NCI-H1417 (cell line): ENCODE measurements at places on chromosomes 6 and 20.
A peak's percentile ranks its signal among the peaks of the same experiment; 100 is the strongest.

- no peak for DNase-seq
These were observed 291.6 kb downstream of the SOX4 start for GRCh38 chr6:21885111-21885510.

DNA sequence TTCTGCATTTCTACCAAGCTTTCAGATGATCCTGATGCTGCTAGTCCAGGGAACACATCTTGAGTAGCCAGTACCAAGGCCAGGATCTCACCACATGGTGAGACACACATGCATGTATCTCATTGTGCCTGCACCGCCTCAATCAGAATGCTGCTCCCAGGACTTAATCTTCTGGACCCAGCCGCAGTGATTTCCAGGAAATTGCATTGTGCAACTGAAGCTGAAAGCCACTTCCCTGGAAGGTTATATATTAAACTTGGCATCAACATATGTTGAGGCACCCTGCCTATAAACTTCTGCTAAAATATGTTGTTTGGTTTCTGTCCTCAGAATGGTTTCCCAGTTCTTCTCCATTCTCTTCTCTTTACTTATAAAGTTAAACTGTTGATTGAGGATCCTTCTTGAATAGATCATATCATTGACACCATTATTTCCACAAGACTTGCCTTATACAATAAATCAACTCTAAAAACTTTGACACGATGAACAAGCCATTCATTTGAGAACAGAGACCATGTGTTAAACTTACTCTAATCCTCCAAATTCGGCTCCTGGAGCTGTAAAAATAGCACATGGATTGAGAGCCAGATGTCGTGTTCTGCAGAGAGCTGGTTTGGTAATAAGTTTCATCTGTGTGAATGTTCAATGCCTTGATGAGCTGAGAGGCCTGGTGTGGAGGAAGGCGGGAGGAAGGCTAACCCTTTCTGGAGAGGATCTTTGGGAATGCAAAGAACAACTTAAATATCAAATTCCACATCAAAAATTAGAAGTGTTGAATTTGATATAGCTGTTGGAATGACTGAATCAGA lies 65.0 kb upstream of the PCSK2 start:
- DNase-seq: no peak

DNA sequence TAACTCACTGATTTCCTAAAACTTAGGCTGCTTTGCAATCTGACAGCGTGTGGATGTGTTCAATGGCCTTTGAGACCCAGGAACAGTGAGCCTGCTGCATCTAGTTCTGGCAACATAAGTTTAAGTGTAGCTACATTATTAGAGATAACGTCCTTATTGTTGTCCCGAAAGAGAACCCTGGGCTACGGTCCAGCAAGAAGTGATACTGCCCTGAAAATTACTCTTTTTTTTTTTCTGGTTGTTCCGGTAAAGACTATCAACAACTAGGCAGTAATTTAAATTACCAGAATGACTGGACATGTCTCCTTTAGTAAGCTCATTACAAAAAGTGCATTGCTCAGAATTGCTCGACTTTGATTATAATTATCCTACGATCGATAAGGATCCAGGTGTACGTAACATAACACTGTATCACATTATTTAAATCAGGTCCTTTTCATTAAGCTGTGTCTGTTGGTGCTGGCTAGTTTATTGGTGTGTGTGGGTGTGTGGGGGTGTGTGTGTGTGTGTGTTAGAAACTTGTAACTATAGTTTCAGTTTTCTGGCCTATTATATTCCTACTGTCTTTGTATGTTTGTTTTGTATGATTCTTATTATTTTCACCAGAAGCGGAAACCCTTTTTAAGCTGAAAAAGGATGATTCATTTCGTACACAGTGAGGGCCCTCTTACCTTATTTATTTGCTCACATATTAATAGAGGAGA lies 3.0 kb downstream of the TSHZ2 start:
- DNase-seq: no peak

DNA sequence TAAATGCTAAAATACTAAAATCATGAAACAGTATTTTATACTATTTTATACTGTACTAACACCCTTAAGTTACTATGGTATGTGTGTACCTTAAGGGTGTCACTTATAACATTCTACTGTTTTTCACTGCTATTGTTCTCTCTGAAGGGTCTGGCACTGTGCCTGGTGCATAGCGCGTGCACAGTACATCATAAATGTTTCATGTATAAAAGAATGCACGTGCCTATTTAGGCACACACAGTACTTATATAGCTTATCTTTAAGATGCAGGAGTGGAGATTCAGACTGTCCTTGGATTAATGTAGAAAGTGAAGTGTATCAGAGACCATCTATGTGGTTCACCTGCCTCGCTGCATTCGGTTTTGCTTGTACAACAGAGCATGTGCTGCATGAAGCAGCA lies 64.0 kb upstream of the SGK1 start:
- DNase-seq: no peak

DNA sequence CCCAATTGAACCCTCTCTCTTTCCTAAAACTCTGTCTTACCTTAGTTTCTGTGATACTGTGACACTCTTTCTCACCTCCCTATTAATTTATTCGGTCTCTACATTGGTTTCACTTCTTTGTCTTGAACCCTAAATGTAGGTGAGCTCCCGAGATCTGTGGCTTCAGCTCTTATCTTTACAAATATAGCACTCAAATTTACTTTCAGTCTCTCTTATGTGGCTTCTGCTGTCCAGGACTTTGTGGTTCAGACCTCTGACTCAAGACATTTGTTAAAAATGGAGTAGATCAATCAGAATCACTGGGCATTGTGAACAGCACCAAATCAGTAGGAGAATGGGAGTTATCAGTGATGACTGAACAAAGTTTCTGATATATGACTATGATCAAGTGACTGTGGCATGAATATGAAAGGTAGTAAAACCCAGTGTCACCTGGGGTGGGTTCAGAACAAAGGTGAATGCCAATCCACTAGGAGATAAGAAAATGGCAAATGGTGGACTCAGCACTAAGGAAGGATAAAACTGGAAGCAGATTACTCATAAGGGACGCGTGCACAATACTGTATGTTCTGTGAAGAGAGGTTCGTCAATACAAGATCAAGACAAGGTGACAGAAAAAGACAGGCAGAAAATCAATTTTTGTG lies 27.2 kb downstream of the IL17F start:
- DNase-seq: no peak

DNA sequence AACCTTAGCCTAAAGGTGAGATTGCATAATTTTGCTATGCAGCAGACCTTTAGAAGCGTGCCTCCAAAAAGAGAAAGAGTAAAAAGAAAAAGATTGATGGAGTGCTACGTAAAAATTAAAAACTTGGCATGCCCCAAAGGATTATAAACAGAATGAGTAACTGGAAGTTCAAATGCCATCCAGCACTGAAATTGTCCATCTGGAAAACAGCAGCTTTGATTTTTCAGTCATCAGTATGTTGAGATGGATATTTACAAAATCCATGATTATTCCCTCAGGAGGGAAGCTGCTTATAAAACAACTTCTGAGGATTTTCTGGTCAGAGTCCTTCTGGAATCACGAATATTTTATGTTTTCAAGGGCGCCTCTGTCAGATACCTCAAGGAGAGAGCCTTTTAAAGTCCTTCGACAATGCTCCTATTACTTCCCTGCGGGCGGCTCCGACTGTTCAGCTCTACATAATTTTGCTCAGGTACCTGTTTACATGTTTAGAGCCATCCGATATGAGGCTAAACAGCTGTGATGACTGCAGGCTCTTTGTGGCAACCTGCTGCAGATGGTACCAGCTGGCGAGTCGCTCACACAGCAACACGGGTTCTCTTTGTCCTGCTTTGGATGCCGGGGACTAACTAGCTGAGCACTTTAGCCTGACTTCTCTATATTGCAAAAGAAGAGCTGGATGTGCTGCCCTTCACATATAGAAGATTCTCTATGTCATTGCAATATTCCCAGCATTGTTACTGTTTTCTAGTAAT lies 83.3 kb downstream of the RCAN2 start:
- DNase-seq: no peak

- DNase-seq: no peak
These were observed 22.4 kb downstream of the ZMYND8 start for GRCh38 chr20:47334022-47334551.

GRCh38 chr20:63577317-63577894 lies 3.4 kb upstream of the HELZ2 start:
- DNase-seq: no peak

GRCh38 chr6:22020299-22021003 lies 276.4 kb downstream of the PRL start:
- no peak for DNase-seq

DNA sequence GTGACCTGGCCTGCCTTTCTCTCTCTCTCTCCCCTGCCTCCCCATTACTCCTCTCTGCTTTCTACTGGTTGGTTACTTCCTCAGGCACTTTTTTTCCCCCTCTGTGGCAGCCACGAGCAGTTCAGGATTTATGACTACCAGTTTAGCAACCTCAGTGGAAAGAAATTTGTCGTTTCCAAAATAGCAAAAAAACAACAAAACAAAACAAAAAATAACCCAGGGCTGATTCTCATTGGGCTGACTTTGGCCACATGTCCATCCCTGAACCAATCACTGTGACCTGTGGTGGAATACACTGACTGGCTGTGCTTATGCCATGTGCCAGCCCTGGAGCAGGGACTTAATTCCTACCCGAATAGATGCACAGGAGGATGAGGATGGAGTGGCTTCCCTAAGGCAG lies 137.4 kb downstream of the TFAP2C start:
- no peak for DNase-seq

DNA sequence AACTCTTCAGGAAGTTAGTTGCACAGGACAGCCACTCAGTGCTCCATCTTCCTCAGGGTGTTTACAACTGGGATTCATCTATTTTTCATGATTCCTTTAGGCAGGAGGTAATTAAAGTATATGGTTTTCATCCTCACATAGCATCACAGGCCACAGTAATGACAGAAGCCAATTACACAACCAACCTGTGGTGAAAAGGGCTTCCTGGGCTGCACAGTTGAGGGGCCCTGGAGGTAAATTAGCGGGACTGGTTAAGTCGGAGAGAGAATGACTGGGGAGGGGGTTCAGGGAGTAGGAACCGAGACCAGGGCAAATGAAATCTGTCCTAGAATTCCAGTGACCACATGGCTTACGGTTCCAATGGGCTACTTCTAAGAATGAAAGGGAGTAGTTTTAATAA lies 37.0 kb downstream of the BAK1 start:
- no peak for DNase-seq

DNA sequence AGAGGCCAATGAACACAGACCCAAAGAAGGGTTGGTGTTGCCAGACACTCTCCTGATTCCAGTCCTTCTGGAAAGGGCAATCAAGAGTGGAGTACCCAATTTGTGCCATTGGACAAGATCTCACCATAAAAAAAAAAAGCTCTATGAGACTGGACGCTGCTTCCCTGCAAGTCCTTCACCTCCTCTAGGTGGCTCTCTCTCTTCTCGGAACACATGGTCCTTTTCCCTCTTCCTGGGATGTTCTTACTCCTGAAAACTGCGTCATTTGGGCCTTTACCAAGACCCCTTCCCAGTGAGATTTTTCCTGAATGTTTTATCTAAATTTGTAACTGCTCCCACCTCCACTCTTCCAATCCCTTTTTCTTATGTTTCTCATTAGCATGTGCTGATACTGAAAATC lies 280.8 kb downstream of the FOXA2 start:
- no peak for DNase-seq

- no peak for DNase-seq
These were observed 175.5 kb downstream of the MYLK4 start for GRCh38 chr6:2575236-2575635.

DNA sequence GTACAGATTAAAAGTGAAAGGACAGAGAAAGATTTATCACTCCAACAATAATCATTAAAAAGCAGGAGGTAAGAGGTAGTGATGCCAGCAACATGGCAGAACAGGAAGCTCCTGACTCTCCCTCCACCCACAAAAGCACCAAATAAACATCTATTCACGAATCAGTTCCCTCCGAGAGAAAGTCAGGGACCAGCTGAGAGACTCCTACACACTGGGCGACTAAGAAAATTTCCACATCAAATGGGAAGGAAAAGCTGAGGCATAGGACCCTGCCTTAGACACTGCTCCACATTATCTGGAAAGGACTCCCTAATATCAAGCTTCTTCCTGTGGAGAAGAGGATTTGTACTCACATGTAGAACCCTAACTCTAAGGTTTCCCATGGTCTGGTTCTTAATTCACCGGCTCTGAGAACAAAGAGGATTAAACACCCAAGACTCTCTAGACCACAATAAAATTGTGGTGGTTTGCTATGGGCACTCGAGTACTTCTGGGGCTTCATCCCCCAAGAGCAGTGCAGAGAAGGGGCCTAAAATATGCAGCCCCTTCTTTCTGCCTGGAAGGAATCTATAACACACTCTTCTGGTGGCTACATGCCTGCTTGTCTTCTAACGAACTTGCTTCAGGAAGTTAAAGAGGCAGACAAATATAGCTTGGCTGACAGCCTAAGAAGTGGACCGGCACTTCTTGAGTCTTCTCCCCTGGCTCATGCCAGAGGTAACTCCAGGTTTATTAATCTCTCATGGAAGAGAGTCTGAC lies 29.4 kb upstream of the ASF1A start:
- DNase-seq: no peak

GRCh38 chr20:62356589-62357186 lies 10.4 kb downstream of the LAMA5 start:
- DNase-seq: no peak

DNA sequence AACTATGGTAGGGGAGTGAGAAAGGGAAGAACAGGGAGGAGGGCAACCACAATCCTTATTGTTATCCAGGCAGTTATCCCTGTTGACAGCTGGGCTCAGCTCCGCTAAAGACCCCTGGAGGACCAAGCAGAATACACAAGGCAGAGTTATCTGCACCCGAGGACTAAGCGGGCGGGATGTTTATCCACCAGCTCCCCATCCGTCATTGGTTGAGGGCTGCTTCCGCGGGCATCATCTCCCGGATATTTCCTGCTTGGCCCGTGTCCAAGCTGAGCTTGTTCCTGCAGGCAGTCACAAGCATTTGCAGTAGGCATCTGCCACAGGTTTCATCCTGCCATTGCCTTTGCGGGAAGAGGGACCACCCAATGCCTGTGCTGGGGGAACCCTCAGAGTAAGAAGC lies 102.1 kb downstream of the DLGAP4 start:
- peak; percentile 29 for DNase-seq

DNA sequence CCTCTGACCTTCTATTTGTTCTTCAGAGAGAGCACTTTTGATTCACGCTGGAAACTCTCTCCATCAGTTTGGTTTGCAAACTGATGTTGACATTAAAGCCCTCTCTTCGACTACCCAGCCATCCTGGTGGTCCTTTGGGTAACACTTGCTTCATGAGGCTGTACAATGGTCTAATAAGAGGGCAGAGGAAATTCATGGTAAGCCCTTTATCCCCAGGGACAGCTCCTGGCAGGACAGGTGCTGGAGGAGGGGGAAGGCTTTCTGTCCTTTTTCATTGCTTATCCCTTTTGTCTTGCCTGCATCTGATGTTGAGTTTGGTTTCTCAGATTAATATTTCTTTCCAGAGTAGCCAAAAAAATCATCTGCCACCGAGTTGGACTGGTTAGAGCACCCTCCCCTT lies 52.1 kb upstream of the CD93 start:
- DNase-seq: no peak

GRCh38 chr6:108029226-108029921 lies 45.2 kb downstream of the OSTM1 start:
- no peak for DNase-seq

DNA sequence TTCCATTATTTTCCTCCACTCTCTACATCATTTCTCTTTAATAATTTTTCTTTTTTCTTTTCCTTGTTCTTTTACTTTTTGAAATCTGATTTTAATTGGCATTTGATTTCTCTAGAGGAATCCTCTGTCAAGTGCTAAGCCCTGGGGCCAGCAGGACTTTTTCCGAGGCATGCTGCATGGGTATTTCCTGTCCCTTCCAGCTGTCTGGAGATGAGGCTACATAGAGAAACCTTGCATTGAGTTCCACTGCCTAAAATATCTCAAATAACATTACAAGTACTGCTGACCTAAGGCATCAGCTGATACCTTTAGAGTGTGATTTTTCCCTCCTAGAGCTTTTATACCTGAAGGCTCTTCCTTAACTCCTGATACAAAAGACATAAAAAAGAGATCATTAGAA lies 6.2 kb downstream of the RNF217 start:
- no peak for DNase-seq
